Activated CD8-positive, alpha-beta T cell treated with anti-CD3 and anti-CD28 coated beads for 36 hours (primary cell): ENCODE measurements at places on chromosomes 6 and 20. TPM values are rescaled to one million over a fixed set of nuclear protein-coding genes. Genes with fewer than 3 reads are reported as not detected.

C6orf163 gene
- total RNA-seq = 1.4 TPM

DNA sequence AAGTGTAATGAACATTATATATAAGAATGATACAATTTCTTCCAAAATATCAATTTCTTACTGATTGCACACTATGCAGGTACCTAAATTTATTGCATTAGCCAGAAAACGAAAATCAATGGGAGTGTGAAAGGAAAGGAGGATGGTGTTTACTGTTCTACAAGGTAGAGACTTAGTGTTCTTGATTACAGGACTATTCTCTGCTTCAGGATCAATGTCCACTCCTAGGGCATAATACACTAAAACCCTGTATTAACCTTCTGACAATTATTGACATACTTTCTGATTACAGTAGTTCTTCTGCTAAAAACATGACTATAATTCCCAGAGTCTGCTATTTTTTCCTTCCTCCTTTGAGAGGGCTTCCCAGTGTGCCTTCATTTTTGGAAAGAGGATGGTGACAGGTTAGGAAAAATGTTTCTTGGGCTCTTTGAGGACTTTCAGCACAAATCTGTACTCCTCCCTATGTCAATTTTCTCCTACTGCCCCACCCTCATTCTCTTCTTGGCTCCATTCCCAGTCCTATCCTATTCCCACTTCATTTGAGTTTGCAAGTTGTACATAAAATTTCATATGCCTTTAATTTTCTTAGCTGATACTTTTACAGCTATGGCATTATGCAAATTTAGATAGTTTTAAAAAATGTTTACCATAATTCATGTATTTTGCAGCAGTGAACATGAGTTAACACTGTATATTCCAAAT is 278.9 kb downstream of the CENPW start:
- DNase-seq = no peak

CALHM6 gene
- 11.3 TPM for total RNA-seq

TNFAIP3 gene
- total RNA-seq = 402 TPM

DNA sequence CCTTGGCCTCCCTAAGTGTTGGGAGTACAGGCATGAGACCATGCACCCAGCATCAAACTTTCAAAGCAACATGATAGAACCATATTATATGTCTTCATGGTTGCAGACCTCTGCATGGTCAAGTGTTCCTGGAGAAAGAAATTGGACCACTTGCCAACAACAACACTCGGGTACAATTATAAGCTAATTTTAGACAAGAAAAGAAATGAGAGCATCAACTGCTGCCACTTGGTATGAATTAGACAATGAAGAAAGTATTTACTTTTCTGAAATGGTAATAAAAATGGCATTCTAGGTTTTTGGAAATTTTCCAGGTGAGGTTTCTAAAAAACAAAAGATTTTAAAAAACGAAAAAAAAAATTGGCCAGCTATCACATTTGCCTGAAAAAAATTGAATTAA is 7.7 kb upstream of the PM20D2 start:
- DNase-seq = no peak

GRCh38 chr20:13384132-13384531 is 163.1 kb downstream of the ISM1 start:
- no peak for DNase-seq

DNA sequence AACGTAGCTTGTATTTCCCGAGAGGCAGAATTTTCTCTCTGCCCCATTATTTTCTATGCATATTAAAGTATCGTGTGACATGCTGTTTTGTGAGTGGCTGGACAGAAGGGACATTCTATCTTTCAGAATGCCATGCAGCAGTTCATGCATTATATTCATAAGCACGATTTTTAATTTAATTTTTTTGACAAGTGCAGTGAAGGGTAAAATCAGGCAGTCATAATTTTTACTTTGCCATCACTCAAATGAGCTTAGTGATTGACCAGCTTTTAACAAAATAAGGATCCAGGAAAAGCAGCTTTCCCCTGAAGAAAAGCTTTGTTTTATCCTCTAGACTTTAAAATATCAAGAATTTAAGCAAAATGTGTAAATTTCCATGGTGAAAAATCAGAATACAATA is 673.3 kb downstream of the KIF16B start:
- no peak for DNase-seq

- DNase-seq = no peak
Observed at GRCh38 chr6:15513131-15513771, 149.6 kb downstream of the DTNBP1 start.

GRCh38 chr6:112457886-112458285 is 110.8 kb downstream of the RFPL4B start:
- no peak for DNase-seq

CST2 gene
- total RNA-seq = not detected

BANF2 gene
- total RNA-seq = not detected

DNA sequence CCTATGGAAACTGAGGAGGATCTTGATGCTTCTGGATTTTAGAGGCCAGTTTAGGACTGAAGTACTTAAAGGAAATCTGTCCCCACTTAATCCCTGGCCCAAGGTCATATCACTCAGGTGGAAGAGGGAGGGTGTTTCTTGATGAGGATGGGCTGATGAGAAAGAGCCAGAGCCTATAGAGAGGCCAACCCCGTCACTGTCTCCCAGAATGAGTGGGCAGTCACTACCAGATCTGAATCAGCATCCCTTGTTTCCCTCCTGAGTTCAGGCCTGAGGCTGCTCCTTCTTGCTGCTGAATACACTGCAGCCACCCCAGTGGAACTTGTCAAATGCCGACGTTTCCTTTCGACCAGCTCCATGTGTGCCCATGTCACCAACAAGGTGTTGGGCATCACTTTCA is 14.8 kb downstream of the ARMC12 start:
- DNase-seq = peak; percentile 42

GRCh38 chr6:166779381-166779780 is 152.3 kb upstream of the RPS6KA2 start:
- no peak for DNase-seq

GRCh38 chr20:32241807-32242206 is 34.1 kb downstream of the POFUT1 start:
- DNase-seq = no peak

DNA sequence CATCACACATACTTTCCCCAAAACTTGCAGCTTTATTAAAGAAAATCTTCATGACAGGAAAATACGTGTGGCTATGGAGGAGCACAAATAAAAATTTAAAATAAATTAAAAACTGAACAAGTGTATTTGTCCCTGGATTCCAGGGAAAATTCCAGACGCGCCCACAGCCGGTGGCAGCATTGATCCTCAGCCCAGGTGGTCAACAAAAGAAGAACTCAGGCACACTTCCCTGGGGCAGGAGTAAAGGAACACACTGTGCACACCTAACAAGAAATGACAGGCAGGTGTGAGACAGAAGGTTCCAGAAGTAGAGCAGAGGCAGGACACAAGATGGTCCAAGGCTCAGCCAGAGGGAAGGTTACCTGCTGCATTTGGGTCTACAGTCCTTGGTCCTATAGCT is 36.3 kb downstream of the FOXA2 start:
- DNase-seq = no peak

GRCh38 chr6:151254451-151255081 is 14.8 kb downstream of the AKAP12 start:
- DNase-seq = no peak

PPIL4 gene
- 21.9 TPM for total RNA-seq

- DNase-seq = no peak
Observed at GRCh38 chr20:62165762-62166399, 16.9 kb upstream of the MTG2 start.
